ENCODE measurements at places on chromosomes 6 and 20.
A peak's percentile ranks its signal among the peaks of the same experiment; 100 is the strongest.

- no peak for DNase-seq
Observed at GRCh38 chr6:161342039-161342438, 68.2 kb upstream of the AGPAT4 start.

- DNase-seq, result no peak
Observed at GRCh38 chr6:148200293-148200692, 142.3 kb upstream of the SASH1 start.

- no peak for DNase-seq
Observed at GRCh38 chr6:45555981-45556771, 178.4 kb upstream of the SUPT3H start.

- DNase-seq, result peak; percentile 26
Observed at GRCh38 chr6:30007132-30007764, 53.8 kb upstream of the POLR1H start.

Data from femur (tissue), 1 donor.